ENCODE measurements at places on chromosomes 2 and 18. TPM values are rescaled to one million over a fixed set of nuclear protein-coding genes. Genes with fewer than 3 reads are reported as not detected.

DNA sequence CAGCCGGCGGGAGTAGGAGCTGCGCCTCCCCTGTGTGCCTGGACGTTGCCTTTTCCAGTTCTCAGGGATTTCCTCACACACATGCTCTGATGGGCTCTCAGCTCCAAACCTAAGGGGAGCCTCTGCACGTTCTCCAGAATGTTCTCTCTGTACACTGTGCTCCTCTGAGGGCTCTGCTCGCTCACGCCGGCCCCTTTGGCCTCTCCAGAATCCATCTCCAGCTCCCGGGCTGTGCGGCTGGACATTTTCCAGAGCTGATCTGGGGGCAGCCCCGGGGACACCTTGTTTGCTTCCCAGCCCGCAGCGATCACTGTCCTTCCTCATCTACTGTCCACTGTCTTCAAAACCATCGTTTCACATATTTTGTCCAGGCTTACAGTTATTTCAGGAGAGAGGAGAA is 245.4 kb upstream of the HDAC4 start:
- DNase-seq: no peak

DNA sequence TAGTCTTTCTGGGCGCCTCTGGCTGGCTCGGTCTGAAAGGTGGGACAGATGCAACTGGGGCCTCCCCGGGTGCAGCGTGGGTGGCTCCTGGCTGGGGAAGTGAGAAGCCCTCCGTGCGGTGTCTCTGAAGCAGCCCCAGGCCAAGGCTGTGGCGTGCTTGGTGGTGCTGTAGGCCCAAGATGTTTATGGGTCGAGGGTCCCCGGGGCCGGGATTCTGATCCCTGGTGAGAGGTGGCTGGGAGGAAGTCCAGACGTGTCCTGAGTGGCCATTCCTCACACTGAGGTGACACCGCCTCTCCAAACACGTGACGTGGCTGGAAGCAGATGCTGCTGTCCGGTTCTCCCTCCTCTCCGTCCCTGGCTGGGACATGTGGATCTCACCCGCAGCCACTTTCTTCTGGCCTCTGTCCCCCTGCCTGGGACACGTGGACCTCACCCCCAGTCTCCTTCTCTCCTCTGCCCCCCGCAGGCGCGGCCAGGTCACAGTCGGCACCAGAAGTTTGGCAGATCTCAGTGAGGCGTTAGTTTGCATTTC is 12.6 kb downstream of the RTP5 start:
- DNase-seq: no peak

DNA sequence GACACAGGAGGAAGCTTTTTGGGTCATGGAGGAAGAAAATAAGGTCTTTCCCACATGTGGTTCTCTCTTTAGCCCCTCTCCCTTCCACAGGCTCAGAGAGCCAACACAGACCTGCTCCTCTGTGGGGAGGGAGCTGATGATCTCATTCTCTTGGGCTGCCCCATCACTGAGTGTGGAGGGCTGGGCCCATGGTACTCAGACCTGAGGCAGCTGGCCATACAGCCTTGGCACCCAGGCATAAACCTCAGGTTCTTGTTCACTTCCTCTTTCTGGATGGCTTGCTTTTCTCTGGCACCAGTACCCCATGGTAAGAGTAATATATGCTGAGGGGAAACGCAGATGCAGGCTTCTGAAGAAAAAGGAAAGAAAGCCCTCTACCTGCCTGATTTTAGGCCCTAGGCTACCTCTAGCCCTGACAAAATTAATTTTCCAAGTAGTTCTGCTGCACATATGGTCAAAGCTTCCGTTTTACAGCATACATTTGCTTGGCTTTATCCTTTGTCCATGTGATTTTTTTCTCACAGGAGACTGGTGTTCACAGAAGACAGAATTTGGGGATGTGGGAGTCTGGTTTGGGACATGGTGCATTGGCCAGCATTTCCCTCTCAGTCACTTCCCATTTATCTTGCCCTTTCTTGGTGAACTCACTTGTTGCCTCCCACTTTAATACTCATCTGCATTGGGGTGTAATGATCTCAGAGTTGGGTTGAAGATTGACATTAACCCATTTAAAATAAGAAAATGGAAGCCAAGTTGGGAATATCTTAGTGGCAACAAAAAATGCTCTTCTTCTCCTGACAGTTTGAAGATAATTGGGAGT is 11.1 kb downstream of the DHRS9 start:
- DNase-seq: no peak

DNA sequence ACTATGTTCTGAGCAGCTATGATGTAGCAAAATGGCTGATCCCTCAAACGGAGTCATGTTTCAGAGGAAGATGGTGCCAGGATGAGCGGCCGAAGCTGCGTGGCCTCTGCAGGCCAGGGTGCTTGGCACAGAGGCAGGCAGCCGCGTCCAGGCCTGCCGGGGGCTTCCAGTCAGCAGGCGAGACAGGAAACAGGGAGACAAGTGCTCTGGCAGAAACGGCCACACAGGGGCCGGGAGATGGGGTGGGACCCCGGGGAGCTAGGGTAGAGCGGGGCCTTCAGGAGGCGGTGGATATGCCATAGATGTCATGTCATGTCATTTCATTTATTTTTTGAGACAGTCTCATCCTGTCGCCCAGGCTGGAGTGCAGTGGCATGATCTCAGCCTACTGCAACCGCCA is 50.7 kb downstream of the EIPR1 start:
- DNase-seq: no peak

DNA sequence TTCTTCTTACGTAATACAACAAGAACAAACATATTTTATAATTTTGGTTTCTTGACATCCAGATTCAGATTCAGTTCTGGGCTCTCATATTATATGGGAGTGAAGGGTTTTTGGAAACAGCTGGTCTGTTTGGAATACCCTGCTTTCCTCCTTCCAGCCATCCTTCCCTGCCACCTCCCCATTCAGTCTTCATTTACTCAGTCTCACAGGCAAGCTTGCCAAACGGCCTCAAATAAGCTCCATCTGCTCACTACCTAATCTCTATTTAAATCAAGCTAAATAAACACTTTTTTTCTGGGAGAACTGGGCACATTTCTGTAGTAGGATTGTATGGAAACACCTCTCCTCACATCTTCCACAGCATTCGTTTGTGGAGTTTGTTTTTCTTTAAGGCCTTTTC is 147.5 kb downstream of the RND3 start:
- no peak for DNase-seq

DNA sequence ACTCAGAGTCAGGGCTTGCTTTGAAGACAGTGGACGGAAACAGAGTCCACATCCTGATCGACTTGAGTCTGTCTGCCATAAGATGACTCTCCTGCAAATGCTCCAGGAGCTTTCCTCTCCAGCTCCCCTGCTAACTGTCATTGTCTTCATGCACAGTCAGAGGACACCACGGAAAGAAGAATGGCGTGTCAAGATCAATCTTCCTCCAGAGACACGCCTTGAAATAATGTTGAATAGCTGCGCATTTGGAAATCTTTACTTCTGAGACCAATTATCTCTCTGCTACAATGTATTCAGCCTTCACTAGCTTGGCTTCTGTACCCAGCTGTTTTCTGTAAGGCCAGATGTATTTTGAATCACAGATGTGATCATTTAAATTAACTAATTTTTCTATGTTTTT is 457.2 kb downstream of the CDH2 start:
- DNase-seq: no peak

- no peak for DNase-seq
Observed at GRCh38 chr2:194060269-194060668, 1596.8 kb upstream of the SLC39A10 start.

GRCh38 chr2:232310121-232310520 is 68.4 kb upstream of the ALPP start:
- DNase-seq: no peak

DNA sequence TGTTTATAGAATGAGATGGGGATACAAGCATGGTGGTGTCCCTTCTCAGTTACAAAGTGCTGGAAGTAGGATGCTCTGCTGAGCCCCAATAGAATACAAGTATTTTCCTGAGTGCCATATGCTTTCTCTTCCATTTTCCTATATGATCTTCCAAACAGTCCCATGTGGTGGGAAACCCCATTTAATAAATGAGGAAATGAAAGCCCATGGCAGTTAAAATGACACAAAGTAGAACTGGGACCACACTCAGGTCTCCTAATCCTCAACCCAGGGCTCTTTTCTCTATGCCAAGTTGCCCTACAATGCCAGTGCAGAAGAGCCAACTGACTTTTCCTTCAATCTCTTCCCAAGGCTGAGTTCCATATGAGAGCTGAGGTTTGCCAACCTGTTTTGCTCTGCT is 210.2 kb upstream of the FBXO11 start:
- DNase-seq: no peak

- no peak for DNase-seq
Observed at GRCh38 chr2:86750240-86750839, 30.2 kb downstream of the RMND5A start.

DNA sequence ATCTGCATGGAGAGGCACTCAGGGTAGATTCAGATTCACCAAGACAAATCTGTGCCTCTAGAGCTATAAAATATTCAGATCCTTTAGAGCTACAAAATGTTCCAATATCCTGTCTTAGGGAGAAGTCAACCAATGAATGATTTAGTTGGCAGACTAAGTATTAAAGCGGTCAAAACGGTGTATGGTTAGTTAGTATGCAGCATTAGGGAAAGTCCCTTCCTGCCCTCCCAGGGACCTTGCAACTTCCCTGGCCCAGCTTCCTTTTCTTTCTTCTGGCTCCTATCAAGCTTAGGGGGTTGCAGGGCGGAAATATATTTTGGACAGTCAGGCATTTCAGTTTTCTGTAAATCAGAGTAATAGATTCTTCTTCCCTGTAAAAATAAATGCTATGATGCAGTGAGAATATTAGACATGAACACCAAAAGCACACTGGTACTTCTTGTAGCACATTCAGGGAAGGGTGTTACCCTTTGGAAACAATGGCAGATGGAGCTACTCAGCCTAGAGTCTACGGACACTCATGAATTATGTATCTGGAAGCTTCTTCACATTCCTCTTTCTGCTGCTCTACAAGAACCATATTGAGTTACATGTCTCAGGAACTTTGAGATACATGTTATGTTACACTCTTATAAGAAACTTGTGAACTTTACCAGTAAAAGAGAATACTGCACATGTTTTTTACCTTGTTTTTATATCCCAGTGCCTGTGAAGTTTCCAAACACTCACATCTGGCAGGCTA is 45.7 kb downstream of the CCDC93 start:
- DNase-seq: no peak

DNA sequence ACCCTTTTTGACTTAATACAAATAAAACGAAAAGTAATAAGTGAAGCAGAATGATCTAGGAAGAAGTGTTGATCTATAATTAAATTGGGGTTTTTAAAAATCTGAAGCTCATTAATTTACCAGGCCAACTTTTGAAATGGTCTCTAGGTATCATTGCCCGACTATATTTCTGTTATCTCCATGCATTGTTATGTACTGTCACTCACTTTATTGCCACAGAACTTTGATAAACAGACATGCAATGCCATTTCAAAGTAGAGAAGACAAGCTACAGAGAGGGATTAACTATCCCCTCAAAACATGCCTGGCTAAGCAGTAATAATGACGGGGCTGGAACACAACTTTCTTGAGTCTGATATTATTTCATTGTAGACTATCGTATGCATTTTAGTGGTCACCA is 147.6 kb upstream of the ITGA4 start:
- DNase-seq: no peak

DNA sequence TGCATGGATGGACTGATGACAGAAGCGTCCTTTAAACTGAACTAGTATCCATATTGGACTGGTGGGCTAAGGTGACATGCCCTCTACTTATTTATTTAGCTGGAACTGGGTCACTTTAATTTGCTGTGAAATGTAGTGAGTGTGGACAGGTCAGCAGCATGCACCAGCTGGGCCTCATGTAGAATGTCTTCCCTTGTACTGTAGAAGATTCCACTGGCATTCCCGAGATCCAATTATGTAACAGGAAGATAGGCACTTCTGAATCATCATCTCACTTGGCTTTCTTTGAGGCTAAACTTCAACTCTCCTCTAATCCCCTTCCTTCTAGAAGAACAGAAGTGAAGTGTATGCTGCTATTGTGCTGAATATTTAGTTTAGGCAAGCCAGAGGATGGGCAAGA is 296.2 kb downstream of the SLC8A1 start:
- no peak for DNase-seq

DNA sequence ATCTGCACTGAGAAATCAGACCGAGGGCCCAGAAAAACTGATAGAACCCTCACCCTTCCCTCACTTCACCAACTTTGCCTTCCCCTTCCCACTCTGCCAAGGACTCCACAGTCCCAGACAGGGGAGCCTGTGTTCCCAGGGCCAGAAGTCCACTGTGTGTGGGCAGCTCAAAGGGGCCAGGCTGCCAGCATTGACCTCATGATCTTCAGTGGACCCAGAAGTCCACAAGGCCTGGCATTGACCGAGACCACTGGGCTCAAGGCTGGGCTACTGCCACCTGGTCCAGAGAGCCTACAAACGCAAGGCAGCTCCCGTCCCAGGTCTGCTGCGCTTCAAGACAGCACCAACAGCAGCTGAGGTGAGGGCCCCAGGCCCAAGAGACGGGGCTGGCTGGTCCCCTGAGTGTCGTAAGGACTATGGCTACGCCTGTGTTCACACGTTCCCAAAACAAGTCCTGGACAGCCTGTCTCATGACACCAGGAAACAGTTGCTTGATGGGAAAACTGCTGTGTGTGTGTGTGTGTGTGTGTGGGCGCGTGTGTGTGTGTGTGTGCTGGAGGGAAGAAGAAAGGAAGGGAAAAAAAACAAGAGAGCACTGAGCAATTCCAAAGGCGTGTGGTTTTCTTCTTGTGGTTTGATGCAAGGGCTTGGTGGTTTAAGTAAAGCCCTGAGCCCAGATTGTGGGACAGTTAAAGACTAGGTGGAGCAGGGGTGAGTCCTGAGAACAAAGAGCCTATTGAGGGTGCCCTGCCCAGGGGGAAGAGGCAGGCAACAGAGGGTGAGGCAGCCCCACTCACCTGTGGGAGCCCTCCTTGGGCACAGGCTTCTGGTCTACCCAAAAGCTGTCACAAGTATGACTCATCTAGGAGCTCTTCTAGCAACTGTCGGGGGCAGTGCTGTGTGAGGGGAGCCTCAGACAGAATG is 46.6 kb upstream of the ZBTB7C start:
- DNase-seq: no peak

- DNase-seq: no peak
Observed at GRCh38 chr18:69574401-69574800, 173.7 kb downstream of the DOK6 start.

GRCh38 chr18:45976974-45977373 is 9.8 kb upstream of the EPG5 start:
- DNase-seq: no peak

DNA sequence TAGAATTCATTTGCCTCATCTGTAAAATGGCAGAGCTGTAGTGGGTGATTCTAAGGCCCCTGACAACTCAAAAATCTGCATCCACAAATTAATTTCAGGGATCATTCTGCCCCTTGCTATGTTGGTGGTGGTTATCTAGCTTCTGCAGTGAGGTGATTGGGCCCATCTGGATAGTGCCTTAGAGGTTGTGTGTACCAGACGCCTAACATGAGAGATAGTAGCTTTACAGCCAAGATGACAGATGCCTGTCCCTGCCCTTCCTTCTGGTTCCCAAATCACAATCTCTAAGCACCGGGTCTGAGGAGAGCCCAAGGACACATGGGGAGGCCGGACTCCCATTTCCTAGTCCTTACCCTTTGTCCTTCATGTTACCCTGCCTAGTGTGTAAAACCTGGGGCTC is 51.1 kb upstream of the TNP1 start:
- DNase-seq: no peak

The SERPINB13 gene
- not detected for total RNA-seq

The DSEL gene
- 0.05 TPM for total RNA-seq

The SH3RF3 gene
- total RNA-seq: 0.78 TPM

The PELI1 gene
- 21.6 TPM for total RNA-seq

The ZNF519 gene
- 24.2 TPM for total RNA-seq

The FABP1 gene
- not detected for total RNA-seq

The UCN gene
- 0.94 TPM for total RNA-seq

The GAREM2 gene
- total RNA-seq: 5.9 TPM
